Transverse colon (tissue), 4 donors: ENCODE measurements at places on chromosomes 2 and 18.

- H3K27me3 ChIP-seq = no peaks in the 10 kb centered on the region
- DNase-seq = peak; percentile 31
- peak overlapping the region; percentile 32 for H3K27ac ChIP-seq
- no peak overlapping the region for H3K4me3 ChIP-seq
Observed at GRCh38 chr2:111910609-111911277, 12.3 kb downstream of the MERTK start.

DNA sequence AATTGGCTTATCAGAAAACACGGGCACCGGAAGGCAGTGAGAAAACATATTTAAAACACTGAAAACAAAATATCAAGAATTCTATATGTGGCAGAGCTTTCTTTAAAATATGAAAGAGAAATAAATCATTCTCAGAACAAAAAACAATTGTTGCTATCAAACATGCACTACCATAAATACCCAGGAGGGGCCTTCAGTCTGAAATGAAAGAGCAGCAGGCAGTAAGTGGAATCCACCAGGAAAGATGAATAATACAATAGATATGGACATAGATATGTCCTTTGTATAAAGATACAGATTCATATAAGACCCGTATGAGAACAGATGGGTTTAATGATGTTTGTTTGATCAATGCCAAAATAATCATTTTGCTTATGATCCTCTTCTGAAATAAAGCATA lies 142.0 kb downstream of the TMEM18 start:
- no peaks in the 10 kb centered on the region for H3K27me3 ChIP-seq
- H3K27ac ChIP-seq = no peak overlapping the region
- no peaks in the 10 kb centered on the region for H3K36me3 ChIP-seq

DNA sequence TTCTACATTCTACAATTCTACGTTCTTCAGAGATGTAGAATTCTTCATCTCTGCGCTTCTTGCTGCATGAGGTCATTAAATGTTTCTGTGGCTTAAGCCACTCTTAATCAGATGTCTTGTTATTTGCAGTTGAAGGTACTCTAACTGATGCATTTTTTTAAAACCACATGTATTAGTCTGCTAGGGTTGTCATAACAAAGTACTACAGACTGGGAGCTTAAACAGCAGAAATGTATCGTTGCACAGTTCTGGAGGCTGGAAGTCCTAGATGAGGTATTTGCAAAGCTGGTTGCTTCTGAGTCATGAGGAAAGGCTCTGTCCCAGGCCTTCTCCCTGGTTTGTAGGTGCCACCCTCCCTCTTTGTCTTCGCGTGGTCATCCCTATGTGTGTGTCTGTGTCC lies 176.3 kb upstream of the GLI2 start:
- DNase-seq = no peak
- H3K27me3 ChIP-seq = peaks cover 16% of the 10 kb centered on the region
- H3K36me3 ChIP-seq = no peaks in the 10 kb centered on the region
- no peaks in the 10 kb centered on the region for H3K4me1 ChIP-seq
- no peak overlapping the region for H3K27ac ChIP-seq
- no peak overlapping the region for H3K4me3 ChIP-seq

DNA sequence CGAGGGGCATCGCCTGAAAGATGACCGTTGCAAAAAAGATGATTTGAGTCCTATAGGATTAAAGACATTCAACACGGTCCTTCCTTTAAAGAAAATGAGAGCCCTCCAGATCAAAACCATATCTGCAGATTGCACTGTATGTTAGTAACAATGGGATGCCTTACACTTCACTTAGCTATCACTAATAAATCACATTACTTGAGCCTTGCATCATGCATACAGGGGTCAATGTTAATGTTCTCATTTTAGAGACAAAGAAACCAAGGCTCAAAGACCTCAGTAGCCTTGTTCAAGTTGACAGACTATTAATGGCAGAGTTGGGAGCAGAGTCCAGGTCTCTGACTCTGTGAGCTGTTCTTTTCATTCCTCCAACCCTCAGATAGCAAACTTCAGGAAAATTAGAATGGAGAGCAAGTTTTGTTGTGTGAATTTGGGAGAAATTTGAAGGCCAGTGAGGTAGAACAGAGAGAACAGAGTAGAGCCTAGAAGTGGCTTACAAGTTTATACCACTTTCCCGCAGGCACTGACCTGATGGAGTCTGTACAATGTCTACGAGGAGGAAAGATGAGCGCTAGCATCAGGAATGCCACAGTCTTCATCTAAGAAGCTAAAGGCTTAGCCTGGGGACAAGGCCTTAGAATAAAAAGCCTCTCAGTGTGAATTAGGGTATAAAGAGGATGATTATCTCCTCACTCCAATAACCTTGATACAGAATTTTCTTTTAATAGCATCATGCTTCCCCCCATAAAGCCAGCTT lies 48.3 kb downstream of the TRIB2 start:
- no peaks in the 10 kb centered on the region for H3K27me3 ChIP-seq
- no peak for DNase-seq
- no peak overlapping the region for H3K4me3 ChIP-seq
- H3K36me3 ChIP-seq = no peaks in the 10 kb centered on the region
- no peak overlapping the region for H3K27ac ChIP-seq
- H3K4me1 ChIP-seq = no peaks in the 10 kb centered on the region

GRCh38 chr2:134466141-134466540 lies 212.3 kb downstream of the MGAT5 start:
- no peak overlapping the region for H3K4me3 ChIP-seq
- DNase-seq = no peak
- H3K27me3 ChIP-seq = no peaks in the 10 kb centered on the region
- H3K27ac ChIP-seq = no peak overlapping the region
